Midbrain (tissue), 1 donor: ENCODE measurements at places on chromosomes 5 and 9.

DNA sequence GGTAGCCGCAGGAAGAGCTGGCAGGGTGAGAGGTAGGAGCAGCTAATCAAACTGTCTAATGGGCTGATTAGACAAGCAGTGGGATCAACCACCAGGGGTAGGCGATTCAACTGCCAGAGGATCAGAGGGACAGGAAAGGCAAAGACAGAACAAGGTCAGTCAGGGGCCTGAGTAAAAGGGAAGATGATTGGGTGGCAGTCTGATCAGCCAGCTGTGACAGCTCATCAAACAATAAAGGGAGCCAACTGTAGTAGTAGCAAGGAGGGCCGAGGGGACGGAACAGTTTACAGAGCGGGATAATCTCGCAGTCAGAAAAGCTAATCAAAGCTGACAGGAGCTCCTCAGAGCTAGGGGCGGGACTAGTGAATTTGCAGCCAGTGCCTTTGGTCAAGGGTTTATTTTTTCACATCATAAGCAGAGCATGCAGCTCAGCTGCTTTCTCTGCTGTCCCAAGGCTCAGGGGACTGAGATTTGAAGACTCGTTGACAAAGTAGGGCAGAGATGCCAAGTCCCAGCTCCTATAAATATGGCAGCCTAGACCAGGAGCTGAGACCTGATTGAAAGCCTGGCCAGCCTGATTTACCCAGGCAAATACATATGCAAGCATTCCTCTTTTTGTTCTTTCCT, 418.2 kb downstream of the GABRG2 start:
- DNase-seq: no peak

DNA sequence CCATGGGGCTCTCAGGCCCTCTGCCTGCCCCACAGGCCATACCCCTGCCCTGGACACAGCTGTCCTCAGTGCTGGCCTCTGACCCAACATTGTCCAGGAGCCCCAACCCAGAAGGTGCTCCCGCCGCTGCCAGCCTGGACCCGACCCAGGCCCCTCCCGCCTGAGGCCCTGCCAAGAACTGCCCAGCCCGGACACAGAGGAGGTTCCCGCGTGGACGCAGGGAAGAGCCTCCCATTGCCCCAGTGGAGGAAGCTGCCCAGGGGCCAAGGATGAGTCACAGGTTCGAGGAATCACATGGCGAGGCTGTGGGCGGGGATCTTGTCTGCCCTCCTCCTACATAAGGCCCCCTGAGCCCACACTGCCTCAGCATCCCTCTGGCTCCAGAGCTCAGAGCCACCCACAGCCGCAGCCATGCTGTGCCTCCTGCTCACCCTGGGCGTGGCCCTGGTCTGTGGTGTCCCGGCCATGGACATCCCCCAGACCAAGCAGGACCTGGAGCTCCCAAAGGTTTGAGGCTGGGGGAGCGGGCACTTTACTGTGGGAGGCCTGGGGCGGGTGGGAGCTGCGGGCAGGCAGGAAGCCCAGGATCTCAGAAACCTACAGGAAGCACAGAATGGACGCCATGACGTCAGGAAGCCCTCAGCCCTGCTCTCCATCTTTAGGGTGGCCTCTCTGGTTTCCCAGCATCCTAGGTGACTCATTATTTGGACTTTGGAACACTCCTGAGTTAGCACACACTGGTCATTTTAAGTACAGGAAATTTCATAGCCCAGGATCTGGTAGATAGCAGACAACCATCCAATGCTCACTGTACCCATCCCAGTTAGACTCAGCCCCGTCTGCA, at the start of gene PAEP:
Gene PAEP, plus strand, starts transcription at position 366 of the 844 bp plus-strand sequence.
- DNase-seq: no peak

DNA sequence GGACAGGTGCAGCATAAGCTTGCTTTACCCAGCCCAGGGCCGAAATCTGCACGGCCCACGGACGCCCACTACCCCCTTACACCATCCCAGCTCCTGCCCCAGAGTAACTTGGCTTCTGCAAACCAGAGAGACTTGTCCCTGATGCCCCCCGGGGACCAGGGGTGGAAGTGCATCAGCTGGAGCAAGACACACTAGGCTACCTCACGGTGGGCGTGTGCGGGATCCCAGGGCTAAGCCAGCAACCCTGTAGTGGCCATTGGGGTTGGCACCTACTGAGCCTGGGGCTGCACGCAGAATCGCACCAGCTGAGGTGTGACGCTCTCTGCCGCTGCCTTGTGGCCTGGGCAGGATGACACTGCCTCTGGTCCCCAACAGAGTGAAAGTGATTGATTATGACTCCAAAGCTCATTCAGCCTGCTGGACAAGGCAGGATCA, 6.1 kb upstream of the ZNF79 start:
- DNase-seq: no peak

GRCh38 chr9:79673614-79674013, 101.8 kb downstream of the TLE4 start:
- DNase-seq: no peak

DNA sequence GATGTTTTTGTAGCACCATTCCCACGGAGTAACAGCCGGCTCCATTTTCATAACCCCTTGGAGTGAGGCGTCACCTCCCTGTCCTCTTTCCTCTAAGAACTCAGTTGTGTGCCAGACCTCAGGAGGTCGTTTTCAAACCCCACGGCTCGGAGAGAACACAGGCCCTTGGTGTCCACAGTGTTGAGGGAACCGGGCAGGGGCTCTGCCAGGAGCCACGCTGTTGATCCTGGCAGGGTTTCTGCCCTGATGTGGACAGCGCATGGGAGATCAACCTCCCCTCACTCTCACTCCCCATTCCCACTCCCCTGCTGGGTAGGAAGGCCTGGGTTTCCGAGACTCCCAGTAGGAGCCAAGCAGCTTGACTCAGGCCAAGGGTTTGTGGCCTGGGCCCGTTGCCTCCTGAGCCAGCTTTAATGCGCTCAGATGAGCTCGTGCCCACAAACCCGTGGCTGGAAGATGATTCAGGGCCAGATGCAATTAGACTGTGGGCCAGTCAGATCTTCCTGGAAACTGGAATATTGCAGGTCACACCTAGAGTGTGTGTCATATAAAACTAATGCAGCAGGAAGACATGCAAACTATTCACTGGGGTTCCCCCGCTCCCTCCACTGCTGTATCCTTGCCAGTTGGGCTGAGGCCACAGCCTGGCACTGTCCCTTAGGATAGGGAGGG, 133.4 kb downstream of the SLC12A2 start:
- DNase-seq: peak; percentile 47

GRCh38 chr9:130659699-130660248, 4.6 kb upstream of the PRDM12 start:
- no peak for DNase-seq

DNA sequence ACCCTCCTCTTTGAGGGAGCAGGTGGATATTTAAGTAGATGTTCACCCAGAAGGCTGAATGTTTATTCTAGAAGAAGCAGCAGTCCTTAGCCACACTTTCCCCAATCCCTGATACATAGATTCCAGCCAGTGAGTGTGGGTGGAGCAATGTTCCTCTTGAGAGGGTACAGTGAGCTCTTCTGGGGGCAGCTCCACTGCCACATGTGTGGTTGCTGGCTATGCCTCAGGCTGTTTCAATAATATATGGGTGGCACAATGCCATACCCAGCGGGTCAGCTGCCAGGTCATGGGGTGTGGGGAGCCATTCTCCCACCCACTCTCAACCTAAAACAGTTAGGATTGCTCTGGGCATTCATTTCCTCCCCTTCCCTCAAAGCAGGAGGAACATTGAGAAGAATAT, 61.6 kb upstream of the DAB2 start:
- DNase-seq: no peak

- no peak for DNase-seq
Observed at GRCh38 chr5:4411664-4412063, 728.5 kb upstream of the ADAMTS16 start.

- no peak for DNase-seq
Observed at GRCh38 chr5:163509291-163509951, 4.0 kb downstream of the MAT2B start.

DNA sequence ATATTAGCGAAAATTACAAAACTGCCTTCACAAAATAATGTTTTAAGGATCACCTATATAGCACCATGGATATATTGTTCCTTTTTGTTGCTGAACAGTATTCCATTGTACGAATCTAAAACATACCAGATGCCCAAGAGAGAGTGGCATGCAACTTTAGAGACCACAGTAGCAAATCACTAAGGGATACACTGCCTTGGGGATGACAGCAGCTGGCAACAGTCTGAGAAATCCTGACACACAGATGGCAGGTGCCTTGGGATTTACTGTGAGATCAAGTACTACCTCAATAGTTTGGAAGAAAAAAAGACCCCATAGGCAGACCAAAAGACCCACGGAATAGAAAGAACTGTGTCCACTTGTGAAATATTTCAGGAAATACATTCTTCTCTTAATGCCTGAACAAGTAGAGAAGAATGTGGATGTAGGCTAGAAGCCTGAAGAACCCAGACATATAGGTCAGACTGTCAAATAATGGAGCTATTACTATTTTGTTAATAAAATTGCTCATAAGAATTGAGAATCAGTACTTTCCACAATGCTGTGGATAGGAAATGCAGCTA, 53.4 kb downstream of the PLPP1 start:
- no peak for DNase-seq

- no peak for DNase-seq
Observed at GRCh38 chr9:129559506-129559881, 61.4 kb downstream of the C9orf50 start.

- no peak for DNase-seq
Observed at GRCh38 chr5:16862777-16863176, 73.3 kb downstream of the MYO10 start.

- no peak for DNase-seq
Observed at GRCh38 chr5:172801179-172801671, 30.2 kb upstream of the DUSP1 start.

GRCh38 chr9:34328500-34328986, 525 bp downstream of the KIF24 start:
- DNase-seq: no peak

GRCh38 chr5:76319673-76320072, 83.4 kb upstream of the IQGAP2 start:
- DNase-seq: no peak

- no peak for DNase-seq
Observed at GRCh38 chr9:92066168-92066567, 49.0 kb downstream of the SPTLC1 start.

DNA sequence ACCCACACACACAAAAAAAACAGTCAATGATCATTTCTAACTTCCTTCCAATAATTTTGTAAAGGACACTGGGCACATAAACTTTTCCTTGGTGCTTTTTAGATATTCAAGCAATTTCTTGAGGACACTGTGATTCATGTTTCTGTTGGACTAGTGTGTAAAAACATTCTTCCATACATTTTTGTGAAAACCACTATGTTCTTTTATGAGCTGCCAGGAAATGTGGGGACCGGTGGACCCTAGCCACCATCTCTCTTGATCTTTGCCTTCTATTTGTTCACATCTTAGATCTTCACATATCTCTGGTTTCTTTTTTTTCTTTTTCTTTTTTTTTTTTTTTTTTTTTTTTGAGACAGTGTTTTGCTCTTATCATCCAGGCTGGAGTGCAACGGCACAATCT, 287.4 kb downstream of the GLIS3 start:
- DNase-seq: no peak

DNA sequence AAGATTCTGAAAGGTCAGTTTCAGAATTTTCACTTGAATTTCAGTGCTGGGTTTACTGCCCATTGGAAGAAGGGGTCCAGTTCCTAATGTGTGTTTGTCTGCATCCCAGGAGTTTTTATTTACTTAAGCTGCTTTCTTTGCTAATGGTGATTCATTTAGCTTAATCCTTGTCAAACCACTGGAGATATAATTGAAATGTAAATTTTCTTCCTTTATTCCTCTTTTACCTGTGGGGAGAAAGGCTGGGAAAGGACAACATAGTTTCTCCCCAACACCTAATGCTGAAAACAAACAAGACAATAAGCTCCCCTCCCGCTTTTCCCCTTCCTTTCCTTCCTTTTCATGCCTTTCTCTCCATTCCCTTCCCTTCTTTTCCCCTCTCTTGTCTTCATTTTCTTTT, 185.8 kb downstream of the KCTD16 start:
- no peak for DNase-seq

DNA sequence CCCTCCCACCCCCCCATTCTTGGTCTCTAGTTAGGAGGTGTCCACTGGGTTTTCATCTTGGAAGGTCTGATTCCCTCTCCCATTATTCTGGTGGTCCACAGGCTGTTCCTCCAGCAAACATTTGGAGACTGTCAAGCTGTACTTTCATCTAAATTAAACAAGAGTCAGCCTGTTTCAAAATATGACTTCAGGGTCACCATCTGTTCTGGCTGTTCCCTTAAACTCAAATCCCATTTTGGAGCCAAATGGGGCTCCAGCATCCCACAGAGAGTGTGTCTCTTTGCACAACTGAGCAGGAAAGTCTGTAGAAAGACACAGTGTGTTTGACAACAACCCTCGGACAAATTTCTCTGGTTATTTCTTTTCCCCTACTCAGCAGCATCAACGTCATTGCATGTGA, 20.5 kb downstream of the COL15A1 start:
- DNase-seq: no peak

GRCh38 chr5:169627551-169627950, 9.5 kb upstream of the DOCK2 start:
- DNase-seq: no peak

DNA sequence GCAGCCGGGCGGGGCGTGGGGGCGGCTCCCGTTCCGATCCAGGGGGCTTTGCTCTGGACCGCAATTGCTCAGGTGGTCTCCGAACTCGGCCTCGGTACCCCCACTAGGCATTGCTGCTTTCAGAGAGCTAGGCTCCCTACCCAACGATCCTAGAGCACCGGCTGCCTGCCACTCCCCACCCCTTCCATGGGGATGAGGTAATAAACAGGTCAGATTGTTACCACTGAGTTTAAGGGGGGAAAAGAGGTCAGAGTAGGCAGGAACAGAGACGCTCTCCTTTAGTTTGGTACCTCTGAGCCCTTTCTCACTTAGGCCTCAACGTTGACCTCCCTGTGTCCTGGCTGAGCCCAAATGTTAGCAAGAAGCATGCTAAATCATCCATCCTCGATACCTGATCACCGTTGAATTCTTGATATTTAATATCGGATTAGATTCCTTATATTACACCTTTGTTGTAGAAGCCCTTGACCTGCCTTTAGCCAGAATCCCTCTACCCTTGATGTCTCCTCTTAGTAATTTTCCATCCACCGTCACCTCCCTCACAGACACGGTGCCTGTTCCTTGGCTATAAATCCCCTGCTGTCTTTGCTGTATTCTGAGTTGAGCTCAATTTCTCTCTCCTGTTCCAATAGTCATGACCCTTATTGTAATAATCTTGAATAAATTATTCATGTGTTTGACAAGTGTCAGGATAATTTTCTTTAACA, 588 bp upstream of the PLPP1 start:
- peak; percentile 74 for DNase-seq

GRCh38 chr5:155103146-155103545, 89.6 kb downstream of the KIF4B start:
- DNase-seq: no peak

GRCh38 chr5:158212917-158213316, 354.0 kb upstream of the CLINT1 start:
- no peak for DNase-seq
